ENCODE measurements at places on chromosomes 11 and 22.

- DNase-seq = no peak
These were observed 62.6 kb upstream of the WT1 start for GRCh38 chr11:32497951-32498350.

GRCh38 chr11:121967131-121967704, 148.8 kb downstream of the BLID start:
- DNase-seq = peak; percentile 54

GRCh38 chr22:30205281-30206115, 41.1 kb downstream of the LIF start:
- DNase-seq = no peak

DNA sequence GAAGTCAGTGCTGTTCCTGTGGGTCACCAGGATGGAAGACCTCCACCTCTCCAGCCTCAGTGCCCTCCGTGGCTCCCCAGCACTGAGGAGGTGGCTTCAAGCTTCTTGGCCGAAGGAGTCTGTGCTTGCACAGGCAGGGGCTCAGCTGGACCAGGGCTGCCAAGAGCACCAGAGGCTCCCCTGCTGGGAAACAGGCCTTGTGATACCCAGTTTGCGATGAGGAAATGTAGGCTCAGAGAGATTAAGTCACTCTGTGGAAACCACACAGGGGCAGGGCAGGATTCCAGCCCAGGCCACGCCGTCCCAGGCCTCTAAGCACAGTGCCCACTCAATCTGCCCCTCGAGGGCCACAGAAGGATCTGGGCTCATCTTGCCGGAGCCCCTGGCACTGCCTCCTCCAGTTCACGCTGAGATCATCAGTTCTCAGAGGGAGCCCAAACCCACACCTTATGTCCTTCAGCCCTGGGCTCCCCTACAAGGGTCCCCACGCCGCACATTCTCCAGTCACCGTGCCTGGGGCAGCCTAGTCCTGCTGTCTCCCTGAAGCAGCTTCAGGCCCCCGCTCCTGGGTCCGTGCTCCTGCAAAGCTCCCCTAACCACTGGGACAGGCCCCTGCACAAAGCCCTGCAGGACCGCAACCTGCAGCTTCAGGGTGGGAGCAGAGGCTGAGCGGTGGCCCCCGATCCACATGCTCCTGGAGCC, 21.6 kb downstream of the ANO1 start:
- no peak for DNase-seq

- DNase-seq = no peak
These were observed 54.5 kb upstream of the ME3 start for GRCh38 chr11:86726770-86727504.

- no peak for DNase-seq
These were observed 21.6 kb downstream of the ZFP91 start for GRCh38 chr11:58600510-58600909.

DNA sequence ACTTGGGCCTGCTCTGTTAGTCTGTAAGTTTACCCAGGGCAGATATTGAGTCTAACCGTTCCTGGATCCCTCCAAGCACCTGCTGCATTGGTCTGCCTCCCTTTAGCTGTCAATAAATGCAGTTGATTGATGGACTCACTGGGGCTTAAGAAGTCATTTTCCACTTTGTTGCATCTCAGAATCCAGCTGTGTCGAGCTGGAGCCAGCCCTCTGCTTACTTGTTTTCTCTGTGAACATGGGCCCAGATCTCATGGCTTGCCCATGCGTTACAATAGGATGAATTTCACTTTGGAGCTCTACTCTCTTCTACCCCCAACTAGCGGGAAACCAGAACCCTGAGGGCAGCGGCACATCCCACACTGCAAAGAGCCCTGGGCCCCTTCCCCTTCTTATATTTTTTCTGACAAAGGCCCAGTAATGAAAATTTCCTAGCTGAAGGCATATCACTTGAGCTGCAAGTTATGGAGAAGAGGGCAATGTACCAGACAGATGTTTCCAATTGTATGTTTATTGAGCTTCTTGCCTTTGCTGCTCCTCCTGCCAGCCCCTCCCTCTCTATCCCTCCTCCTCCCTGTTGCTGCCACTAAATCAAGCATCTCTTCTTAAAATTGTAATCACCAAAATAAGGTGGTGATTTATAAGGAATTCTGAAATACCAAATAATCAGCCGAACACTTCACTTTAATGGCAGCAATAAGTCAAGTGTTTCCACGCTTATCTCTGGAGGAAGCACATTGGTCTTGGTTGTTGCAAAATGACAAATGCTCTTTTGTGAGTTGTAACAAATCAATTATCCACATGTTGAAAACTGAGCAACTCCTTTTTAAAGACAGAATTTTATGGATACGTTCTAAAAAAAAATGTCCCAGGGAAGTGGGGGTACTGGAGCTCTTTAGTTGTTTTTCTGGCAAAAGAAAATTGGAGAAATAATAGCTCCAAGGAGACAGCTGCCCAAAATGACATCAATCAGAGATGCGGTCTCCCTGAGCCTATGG, 212.3 kb upstream of the ZBED5 start:
- DNase-seq = no peak

DNA sequence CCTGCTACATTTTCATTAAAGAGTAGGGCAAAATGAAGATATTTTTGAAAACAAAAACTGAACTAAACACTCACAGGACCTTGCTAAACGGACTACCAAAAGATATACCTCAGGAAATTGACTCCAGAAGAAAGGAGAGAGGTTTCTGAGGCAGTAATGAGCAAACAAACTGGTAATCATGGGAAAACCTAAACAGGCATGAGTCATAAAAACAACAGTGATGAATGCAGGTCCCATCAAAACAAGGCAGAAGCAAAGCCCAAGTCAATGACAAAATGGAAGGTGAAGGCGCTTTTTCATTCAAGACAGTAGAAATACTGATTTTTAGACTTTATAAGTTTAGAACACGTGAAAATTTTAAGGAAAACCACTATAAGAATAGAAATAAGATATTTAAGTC, 104.5 kb downstream of the EFCAB6 start:
- no peak for DNase-seq

GRCh38 chr11:91164452-91164822, 941.6 kb upstream of the CHORDC1 start:
- DNase-seq = no peak

- no peak for DNase-seq
These were observed 268.6 kb upstream of the PITPNB start for GRCh38 chr22:28187612-28188011.

DNA sequence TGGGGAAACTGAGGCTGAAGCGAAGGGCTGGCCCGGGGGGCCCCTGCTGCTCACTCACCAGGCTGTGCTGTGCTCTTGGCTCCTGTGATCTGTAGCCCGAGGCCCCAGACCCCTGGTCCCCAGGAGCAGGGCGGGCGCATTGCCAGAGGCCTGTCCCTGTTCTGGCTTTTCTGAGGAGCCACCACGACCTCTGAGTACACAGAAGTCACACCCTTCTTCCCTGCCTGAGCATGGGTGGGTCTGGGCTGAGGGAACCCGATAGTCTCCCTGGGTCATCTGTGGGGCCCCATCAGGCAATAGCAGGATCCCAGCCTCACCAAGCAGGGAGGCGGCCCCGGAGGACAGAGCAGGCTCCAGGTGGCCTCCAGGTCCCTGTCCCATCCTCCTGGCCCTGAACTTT, 5.1 kb downstream of the CASTOR1 start:
- no peak for DNase-seq

DNA sequence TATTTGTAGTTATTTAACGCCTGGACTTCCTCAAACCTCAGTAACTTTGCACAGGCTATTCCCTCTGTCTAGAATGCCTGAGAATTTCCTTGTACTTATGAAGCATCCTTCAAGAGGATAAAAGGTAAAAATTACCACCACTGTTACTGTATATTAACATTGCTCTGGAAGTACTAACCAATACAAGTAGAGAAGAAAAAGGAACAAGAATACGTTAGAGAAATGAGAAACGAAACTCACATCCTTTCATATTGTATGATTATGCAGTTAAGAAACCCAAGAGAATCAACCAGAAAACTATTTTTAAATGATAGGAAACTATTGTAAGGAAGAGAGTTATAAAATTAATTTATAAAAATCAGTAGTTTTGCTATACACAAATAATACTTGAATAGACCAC, 48.2 kb upstream of the OR5P2 start:
- DNase-seq = no peak

GRCh38 chr11:113159988-113160807, 154.2 kb upstream of the TTC12 start:
- peak; percentile 47 for DNase-seq

- no peak for DNase-seq
These were observed 18.4 kb downstream of the GRIK4 start for GRCh38 chr11:120529911-120530310.
